Ureter (tissue), 1 donor: ENCODE measurements at places on chromosomes 12 and 14. TPM values are rescaled to one million over a fixed set of nuclear protein-coding genes. Genes with fewer than 3 reads are reported as not detected.

- no peak for DNase-seq
Measured at GRCh38 chr14:100188392-100189030, 29.1 kb upstream of the DEGS2 start.

- DNase-seq, result no peak
Measured at GRCh38 chr12:58728397-58728796, 191.9 kb downstream of the LRIG3 start.

DNA sequence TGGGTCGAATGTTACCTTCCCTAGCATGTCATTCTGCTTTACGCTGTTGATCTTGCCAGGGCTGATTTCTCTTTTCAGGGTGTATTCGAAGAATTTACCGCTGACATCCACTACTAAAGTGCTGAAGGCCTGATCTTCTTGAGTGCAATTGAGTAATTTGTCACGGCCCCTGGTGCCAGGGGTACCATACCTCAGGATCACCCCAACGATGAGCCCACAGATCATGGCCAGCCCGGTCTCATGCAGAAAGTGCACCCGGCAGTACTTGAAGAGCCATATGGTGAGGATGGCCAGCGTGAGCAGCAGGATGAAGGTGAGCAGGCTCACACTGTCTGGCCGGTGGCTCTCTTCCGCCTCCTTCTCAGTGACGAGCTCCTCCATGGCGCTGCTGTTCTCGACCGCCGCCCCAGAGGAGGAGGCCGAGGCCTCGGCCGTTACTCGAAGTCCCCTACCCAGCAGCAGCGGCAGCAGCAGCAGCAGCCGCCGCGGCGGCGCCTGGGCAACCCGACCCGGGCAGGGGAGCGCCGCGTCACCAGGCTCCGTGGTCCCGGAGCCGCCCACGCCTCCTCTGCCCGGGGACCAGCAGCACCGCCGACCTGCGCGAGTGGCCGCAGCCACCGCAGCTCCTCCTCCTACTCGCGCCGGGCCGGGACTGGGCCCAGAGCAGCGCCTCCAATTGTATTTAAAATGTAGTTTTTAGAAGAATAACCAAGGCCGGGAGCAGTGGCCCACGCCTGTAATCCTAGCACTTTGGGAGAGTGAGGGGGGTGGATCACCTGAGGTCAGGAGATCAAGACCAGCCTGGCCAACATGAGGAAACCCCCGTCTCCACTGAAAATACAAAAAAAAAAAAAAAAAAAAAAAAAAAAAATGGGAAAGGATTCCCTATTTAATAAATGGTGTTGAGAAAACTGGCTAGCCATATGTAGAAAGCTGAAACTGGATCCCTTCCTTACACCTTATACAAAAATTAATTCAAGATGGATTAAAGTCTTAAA is 58.5 kb upstream of the TMPO start:
- DNase-seq, result no peak

DNA sequence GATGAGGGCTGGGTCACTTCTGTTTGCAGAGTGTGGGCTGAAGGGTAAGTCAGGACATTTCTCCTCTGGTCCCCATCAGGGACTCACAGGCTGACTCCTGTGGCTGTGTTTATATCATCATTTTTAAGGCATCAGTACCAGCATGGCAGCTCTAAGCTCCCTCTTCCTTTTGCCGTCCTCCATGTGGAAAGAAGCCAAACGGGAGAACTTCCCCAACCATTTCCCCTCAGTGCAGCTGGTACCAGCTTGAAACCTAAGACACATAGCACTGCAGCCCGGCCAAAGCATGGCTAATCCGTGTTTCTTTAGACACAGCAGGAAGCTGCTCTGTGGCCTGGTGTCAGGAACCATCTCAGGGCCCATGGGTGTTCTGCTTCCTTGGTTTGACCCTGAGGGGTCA is 31.9 kb upstream of the ATP2A2 start:
- no peak for DNase-seq

DNA sequence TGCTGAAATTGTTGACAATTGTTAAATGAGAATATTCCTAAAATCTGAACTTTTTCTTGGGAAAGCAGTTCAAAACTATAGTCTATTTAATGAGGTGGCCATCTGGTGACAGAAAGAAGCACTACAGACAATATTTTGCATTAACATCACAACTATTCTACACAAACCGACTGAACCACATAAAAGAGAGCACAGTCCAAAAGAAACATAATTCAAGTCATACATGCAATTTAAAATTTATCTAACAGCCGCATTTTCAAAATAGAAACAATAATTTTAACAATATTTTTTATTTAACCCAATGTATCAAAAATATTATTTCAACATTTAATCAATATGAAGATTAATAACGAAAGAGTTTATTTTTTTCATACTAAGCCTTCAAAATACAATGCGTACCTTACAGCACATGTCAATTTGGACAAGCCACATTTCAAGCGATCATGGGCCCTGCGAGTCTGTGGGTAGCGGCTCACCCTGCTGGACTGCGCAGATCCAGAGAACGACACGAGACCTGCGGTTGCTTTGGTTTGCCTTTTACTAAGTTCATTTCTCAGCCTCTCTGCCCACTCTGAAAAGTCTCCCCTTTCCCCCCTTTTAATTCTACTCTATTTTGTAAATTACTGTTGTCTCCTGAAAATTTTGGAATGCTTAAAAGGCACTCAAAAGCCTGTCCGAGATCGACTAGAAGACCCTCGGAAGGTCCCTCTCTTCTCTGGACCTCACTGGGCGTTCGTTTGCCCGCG is 947 bp upstream of the LRRC9 start:
- DNase-seq, result no peak

DNA sequence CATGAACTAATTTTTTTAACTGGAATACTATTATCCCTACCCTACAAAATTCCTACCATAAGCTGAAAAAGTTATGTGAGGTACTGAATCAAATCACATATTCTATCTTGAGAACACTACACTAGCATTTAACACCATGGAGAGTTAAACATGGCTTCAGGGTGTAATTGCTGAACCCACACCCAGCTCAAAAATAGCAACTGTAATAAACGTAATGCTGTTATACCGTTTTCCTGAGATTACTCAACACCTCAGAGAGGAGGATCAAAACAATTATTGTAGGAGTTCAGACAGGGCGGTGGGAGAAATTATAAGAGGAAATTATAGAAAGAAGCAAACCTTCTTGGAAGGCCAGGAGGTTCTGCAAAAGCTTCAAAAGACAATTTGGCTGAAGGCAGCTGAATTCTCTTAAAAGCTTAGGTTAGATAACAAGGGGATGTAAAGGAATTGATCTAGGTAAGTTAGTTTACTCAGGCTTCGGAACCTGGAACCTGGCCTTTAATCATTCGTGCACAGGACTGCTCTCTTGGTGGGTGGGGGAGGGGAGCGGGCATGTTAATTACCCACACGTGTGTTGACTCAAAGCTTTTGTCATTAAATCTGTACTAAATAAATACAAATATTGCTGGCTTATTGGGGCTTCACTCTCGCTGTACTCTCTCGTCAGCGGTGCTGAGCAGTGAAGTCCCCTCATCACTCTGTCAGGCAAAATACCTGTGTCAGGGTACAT is 12.1 kb upstream of the IPO8 start:
- no peak for DNase-seq

DNA sequence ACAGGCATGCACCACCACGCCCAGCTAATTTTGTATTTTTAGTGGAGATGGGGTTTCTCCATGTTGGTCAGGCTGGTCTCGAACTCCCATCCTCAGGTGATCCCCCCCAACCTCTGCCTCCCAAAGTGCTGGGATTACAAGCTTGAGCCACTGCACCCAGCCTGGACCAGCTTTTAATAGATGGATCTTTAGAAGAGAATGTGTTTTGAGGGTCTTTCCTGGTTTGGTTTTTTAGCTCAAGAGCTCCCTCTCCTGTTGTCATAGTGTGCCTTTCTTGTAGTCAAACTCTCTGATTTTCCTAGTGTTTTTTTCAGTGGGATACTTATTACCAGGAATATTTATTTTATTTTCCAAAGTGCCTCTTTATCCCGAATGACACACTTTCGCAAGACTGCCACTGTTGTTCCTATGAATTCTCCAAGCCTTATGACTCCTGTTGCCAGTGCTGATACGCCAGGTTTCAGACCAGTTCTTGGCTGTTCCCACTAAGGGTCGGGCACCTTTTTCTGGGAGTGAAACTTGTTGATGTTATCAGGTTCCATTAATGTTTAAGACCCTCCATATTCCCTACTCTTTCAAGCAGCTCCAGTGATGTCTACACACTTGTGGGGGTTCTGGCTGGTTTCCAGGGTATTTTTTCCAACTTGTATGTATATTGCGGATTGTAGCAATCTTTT is 31.5 kb upstream of the LIMA1 start:
- DNase-seq, result no peak

GRCh38 chr12:16350682-16351081 is 3.2 kb downstream of the MGST1 start:
- peak; percentile 76 for DNase-seq

GRCh38 chr14:69010648-69011047 is 31.5 kb upstream of the ACTN1 start:
- no peak for DNase-seq

GRCh38 chr14:86933460-86933859 is 1059.5 kb downstream of the GALC start:
- no peak for DNase-seq

- peak; percentile 79 for DNase-seq
Measured at GRCh38 chr14:23062002-23062401, 4.7 kb upstream of the CDH24 start.

DNA sequence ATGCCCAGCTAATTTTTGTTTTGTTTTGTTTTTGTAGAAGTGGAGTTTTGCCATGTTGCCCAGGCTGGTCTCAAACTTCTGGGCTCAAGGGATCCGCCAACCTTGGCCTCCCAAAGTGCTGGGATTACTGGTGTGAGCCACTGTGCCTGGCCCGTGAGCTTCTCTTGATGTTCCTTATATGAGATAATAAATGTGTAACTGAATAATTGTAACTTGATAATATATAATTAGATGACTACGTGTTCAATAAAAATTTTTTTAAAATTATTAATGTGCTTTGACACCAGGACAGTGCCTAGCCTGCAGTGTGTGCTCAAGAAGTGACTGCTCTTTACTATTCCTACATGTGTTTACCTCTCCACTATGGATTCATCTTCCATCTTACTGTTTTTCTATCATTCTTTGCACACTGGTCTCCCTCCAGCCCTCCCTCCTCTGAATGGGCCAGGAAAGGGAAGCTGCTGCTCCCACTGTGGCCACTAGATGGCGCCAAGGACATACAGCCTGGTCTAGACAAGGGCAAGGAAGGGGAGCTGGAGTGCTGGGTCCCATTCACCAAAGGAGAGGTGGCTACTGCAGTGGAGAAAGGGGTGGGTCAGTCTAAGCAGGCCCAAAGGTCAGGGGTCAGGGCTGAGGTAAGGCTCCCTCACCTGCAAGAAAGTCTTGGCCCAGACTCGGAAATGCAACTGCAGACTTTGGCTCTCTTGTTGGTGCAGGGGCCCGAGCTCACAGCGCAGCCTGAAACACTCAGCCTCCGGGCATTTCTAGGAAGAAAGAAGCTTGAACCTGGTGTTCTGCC is 14.7 kb upstream of the ZNF385A start:
- peak; percentile 88 for DNase-seq

GRCh38 chr14:49972131-49972671 is 79.3 kb downstream of the ARF6 start:
- no peak for DNase-seq

DNA sequence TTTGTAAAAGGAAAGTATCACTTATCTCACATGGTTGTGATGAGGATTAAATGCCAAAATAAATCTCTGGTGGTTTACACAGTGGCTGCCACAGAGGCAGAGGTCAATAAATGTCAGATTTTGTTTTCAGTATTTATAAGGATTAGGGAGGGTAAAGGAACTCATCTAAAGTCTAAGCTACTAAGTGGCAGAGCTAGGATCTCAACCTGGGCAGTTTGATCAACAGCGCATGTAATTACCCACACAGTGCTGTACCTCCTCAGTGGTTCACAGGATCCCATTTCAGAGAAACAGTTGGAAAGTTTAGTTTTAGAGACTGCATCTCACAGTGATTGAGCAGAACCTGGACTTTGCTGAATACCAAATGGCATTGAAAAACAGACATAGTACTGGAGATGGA is 44.9 kb upstream of the RIC8B start:
- no peak for DNase-seq

- DNase-seq, result no peak
Measured at GRCh38 chr12:104494793-104495158, 38.0 kb downstream of the CHST11 start.

- no peak for DNase-seq
Measured at GRCh38 chr12:62789851-62790250, 145.1 kb downstream of the PPM1H start.

DNA sequence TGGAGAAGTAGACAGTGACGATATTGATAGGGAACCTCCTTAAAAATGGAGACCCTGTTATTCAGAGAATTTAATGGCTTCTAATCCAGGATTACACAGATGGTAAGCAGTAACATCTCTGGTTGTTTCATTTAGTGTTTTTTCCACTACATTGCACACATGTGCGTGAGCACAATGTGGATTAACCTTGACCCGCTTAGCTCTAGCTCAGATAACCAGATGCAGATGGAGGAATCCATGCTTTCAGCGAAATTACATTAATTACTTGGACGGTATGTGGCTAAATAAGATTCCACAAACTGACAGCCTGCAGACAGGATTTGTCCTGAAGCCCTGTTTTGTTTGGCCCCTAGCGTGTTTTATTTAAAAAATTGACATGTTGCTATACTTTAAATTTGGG is 378.4 kb downstream of the CCDC91 start:
- DNase-seq, result no peak

DNA sequence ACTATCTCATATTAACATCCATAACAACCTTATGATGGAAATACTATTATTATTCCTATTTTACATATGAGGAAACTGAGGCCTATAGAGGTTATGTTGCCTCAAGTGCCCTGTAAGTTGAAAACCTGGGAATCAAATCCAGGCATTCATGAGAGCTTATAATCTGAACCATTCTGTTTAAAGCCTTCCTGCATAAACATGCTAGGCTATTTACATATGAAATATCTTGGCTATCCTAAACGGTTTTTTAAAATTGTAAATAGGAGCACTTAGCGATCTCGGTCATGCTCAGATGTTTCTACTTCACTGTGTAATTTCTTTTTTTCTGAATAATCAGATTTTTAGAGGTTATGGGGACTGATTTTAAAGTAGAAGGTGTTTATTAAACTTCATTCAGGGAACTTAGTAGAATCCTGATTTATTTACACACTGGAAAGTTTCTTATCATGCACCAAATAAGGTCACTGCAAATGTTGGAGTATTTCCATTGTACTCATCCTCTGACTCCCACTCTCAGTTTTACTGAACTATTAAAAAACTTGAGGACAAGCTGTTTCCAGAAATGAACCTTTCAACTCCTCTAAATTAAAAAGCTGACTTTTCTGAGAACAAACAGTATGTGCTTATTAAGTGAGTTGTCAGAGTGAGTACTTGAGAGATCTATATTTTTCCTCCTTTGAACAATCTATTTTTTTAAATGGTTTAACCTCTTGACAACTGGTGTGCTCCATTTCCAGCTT is 141.7 kb downstream of the PIK3C2G start:
- no peak for DNase-seq

GRCh38 chr12:120064054-120064940 is 52.3 kb downstream of the RAB35 start:
- no peak for DNase-seq

- DNase-seq, result no peak
Measured at GRCh38 chr12:66739940-66740651, 61.2 kb upstream of the GRIP1 start.

WSCD2 gene
- 43.7 TPM for total RNA-seq

P2RX2 gene
- total RNA-seq, result 0.36 TPM

EID3 gene
- total RNA-seq, result 4.7 TPM

OR10G3 gene
- total RNA-seq, result not detected

OR4M1 gene
- not detected for total RNA-seq

TPH2 gene
- total RNA-seq, result not detected

LTB4R2 gene
- 8.2 TPM for total RNA-seq

AICDA gene
- total RNA-seq, result not detected

TAS2R9 gene
- not detected for total RNA-seq

RAB5B gene
- 139 TPM for total RNA-seq

FIGNL2 gene
- total RNA-seq, result 0.91 TPM

CCDC184 gene
- total RNA-seq, result 5.6 TPM

CCDC196 gene
- not detected for total RNA-seq

RAD51AP1 gene
- total RNA-seq, result 2.3 TPM
